Suppressor macrophage treated with lipopolysaccharide for 1 hour (primary cell): ENCODE measurements at places on chromosomes 12 and 14.

DNA sequence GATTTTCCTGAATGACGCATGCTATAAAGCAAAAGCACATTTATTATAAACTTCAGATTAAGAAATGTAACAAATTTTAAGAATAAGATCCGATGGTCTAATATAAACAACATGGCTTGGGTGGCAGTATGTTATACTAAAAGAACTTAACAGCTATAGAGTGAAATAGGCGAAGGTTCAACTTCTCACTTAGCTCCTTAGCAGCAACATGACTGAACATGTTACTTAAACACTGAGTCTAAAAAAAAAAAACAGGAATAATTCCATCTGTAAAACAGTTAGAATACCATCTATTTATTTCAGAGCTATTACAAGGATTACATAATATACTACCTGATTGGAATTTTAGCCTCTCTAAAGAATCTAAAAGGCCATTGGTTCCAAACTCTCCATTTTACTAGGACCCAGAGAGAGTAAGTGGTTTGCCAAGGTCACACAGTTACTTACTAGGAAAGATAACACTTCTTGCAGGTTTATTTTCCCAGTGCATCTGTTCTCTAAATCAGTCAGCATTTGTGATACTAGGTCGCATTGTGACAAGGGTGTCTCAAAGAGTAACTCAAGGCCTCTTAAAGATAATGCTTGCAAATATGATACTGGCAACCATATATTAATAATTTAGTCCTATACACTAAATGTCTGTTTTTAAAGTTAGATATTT lies 14.8 kb downstream of the OSBPL8 start:
- no peak for DNase-seq

DNA sequence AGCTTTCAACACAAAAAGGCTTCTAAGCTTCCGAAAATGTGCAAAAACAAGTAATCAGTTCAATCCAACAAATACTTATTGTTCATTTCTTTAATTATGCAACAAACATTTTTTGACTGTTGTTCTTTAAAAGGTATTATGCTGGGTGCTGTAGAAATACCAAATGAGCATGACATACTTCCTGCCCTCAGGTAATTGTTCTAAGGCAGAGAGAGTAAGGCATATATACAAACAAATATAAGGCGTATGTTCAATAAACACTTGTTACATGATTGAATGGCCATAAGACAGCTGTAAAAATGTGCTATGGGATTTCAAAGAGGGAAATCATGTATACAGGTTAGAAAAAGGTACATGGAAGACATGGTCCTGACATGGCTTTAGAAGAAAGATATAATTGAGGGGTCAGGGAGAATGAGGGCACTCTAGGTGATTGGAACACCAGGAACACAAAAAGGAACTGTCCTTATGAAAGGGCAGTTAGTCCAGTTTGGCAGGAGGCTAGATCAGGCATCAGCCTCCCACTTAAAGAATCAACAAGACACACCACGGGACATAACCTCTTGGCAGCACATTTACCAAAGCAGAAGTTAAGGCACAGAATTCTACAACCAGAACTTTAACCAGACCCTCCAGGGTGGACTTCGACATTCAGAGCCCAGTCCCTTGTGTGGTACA lies 135.8 kb upstream of the SCAF11 start:
- DNase-seq = no peak

DNA sequence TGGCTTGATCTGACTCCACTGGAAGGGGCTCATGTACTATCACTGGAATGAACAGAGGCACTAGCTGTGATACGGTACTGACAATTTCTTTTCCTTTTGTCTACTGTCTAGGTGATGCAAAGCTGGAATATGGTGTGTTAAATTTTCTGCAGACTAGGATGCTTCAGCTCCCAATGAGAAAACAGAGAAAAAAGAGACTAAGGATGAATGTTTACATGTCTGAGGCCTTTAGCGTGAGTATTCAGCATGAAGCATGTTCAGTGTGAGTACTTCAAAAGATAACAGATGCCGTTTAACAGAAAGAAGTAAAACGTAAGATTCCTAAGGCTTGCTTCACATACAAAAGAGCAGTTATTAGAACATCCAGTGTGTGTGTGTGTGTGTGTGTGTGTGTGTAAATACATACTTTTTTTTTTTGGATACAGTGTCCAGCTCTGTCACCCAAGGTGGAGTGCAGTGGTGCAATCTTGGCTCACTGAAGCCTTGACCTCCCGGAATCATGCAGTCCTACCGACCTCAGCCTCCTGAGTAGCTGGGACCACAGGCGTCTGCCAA lies 92.3 kb upstream of the FERMT2 start:
- no peak for DNase-seq

GRCh38 chr12:130461447-130461815 lies 123.7 kb downstream of the PIWIL1 start:
- DNase-seq = no peak

- DNase-seq = no peak
Measured at GRCh38 chr12:128609861-128610260, 213.9 kb downstream of the SLC15A4 start.

GRCh38 chr12:12899530-12900380 lies 8.4 kb downstream of the GPRC5A start:
- peak; percentile 81 for DNase-seq

DNA sequence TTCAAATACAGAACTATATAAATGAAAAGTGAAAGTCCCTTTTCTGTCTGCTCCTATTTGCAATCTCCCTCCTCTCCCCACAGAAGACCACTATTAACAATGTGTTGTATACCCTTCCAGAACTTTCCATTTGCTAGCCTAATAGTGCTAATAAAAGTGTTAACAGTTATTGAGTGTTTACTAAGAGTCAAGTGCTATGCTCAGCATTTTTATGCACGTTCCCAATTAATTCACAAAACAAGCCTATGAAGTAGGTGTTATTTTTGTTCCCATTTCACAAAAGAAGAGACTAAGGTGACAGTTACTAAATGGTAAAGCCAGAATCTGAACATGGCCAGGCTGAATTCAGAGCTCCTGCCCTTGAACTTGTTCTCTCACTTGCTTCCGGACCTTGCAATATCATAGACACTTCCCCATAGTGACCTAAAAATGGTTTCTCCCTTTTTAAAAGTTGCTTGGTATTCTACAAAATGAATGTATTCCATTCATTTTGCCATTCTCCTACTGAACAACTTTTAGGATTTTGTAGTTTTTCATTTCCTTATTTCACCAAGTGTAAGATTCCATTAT lies 1.6 kb upstream of the PRKAB1 start:
- DNase-seq = peak; percentile 50

DNA sequence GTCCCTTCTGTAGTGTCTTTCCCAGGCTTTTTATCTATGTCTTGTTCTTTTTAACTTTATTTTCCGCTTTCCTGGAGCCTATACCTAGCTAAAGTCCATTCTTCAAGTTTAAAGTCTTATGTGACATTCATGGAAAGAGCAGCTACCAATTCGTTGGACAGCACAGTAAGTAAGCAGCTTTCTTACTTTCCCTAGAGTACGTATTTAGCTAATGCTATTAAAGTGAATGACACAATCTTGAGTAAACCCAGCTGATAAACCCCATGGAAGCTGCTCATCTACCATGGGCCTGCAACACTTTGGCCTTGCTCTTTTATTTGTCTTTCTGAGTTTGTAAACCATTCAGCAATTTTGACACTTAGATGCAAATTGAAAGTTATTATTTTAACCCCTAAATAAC lies 30.0 kb downstream of the ALX1 start:
- DNase-seq = no peak

DNA sequence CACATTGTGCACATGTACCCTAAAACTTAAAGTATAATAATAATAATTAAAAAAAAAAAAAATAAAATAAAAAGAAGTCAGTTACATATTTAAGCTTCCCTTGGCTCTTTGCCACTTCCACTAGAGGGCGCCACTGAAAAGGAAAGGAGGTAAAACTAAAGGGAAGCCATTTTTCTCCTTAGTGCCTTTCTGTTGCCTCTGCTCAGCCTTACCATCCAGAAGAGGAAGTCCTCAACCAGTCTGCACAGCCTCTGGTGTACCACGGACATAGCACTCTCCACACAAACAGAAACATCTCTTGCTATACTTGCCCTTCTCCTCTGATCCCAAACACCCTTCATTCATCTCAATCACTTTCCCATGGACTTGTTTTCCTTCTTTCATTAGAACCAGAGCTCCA lies 169.0 kb upstream of the EEA1 start:
- DNase-seq = peak; percentile 97

- peak; percentile 77 for DNase-seq
Measured at GRCh38 chr12:46549527-46550265, 177.1 kb upstream of the SLC38A2 start.

- DNase-seq = peak; percentile 92
Measured at GRCh38 chr12:26473291-26473690, 277.9 kb downstream of the SSPN start.

- DNase-seq = no peak
Measured at GRCh38 chr12:122348505-122348904, 74.0 kb downstream of the CLIP1 start.

GRCh38 chr12:66405395-66405794 lies 103.1 kb downstream of the HELB start:
- DNase-seq = no peak

GRCh38 chr12:81998761-81999378 lies 239.7 kb upstream of the PPFIA2 start:
- no peak for DNase-seq

DNA sequence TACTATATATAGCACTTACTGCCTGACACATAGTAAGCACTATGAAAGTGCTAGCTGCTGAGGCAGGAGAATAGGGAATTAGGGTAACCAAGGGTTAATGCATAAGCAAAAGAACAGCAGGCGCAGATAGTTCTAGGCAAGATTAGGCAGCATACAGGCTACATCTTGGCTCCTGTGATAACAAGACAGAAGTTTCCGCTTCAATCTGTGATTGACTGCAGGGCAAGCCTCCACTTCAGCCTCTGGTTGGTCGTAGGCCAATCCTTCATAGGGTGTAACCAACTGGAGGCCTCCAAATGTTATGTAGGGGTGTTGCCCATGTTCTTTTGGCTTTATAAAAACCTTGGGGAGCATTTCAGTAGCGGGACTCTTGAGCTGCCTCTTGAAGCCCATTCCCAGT lies 46.9 kb downstream of the KLHL28 start:
- DNase-seq = no peak

GRCh38 chr12:851343-851742 lies 98.2 kb downstream of the RAD52 start:
- DNase-seq = no peak

GRCh38 chr12:91630596-91631293 lies 448.1 kb upstream of the DCN start:
- DNase-seq = peak; percentile 40

DNA sequence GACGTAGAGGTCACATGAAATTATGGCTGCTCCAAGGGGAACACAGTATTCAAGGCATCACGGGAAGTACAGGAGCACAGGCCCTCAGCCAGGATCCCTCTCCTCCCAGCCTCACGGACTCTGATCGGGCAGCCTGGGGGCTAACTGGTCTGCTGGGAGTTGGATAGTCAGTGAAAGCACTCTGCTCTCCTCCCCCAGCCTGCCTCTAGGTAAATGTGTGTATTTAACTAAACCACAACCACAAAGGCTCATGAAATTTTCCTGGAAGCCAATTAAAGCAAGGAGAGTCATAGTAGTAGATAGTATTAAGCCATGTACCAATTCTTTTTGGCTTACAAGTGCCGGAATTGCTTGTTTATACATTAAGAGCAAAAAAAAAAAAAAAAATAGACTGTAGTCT lies 254.3 kb downstream of the MSRB3 start:
- DNase-seq = no peak

DNA sequence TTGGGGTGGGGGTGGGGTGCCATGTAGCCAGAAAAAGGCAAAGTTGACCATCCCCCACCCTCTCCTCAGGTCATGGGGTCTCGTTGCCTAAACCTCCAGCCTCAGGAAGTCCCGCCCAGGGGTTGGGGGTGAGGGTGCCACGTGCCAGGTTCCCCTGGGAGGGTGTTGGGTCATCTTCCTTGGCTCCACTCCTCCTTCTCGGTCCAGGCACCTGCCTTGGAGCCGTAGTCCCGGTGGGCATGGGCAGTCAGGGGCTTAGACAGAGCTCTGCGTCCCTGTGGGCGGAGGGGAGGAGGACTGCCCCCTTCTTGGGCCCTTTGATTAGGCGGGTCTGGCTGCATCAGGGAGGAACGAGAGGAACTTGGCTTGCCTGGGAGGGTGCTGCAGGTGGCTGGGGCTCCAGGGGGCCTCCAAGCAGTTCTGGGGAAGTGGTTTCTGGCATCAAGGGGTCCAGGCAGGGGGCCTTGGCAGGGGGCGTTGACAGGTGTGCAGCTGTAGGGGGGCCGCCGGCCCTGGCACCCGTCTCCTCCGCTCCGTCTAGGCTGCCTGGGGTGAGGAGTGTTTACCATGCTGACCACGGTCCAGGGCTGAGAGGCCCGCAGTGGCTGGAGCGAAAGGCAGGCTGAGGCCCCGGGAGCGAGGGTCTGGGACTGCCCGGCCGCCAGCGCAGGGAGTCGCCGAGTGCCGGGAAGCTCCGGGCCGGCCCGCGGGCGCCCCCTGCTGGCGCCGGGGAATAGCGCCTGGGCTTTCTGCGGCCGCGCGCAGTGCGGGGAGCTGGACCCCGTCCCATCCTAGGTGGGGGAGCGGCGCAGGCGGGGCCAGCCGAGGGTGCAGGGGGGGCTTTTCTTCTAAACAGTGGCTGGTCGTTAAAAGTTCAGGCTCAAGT lies 7.9 kb downstream of the SETD1B start:
- peak; percentile 92 for DNase-seq

DNA sequence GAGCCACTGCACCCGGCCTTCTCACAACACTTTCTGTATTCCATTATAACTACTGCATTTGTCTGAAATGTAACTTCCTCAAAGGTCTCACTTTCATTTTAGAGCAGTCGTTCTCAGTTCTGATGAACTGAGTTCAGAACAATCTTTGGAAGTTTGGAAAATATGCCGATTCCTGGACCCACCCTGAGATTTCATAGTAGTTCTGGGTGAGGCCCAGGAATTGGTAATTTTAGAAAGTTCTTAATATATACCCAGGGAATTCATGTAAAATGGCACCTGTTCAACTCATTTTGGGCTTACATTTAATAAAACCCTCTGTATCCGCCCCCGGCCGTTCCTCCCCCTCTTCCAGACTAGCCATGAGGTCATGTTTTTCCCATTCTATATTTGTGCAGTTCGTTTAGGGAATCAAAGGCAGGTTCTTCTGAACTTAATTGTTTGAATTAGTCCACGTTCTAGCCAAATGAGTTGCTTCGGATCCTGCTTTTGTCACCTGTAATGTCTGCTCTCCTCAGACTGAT lies 5.9 kb downstream of the GSG1 start:
- DNase-seq = peak; percentile 80

- DNase-seq = no peak
Measured at GRCh38 chr14:55115861-55116245, 13.2 kb upstream of the LGALS3 start.

DNA sequence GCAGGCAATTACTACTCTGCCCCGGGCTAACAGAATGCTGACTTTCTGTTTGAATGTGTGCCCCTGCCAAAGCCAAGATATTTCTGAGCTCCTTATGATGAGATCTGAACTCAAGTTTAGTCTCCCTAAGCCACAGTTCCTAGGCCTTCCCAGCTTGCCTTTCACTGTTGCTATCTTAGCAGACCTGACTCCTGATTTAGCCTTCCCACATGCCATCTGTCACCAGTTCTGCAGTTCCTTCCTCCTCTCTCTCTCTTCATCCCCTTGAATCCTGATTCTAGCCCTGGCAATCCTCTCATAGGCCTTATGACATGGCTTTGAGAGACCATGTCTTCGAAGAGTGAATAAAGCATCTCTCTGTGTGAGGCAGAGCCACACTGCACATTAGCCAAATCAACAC lies 12.5 kb upstream of the SAMD4A start:
- DNase-seq = peak; percentile 15
